ENCODE measurements at places on chromosomes 13 and 19.

GRCh38 chr13:25462301-25463125 is 90.7 kb downstream of the ATP8A2 start:
- no peak for DNase-seq

DNA sequence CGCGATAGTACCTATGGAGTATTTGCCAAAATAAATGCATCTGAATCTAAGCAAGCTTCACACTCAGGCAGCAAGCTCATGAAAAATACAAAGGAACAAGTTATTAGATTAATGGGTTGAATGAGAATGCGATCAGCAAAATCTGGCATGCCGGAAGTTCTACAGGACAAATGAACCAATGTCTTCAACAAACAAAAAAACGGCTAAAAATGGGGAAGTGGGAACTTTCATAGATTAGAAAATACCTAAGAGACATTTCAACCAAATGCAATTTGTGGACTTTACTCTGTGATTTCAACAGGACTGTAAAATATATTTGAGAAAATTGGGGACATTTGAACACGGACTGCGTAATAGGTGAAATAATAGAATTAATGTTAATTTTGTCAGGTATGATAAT is 22.4 kb upstream of the RNASEH2B start:
- DNase-seq: no peak

DNA sequence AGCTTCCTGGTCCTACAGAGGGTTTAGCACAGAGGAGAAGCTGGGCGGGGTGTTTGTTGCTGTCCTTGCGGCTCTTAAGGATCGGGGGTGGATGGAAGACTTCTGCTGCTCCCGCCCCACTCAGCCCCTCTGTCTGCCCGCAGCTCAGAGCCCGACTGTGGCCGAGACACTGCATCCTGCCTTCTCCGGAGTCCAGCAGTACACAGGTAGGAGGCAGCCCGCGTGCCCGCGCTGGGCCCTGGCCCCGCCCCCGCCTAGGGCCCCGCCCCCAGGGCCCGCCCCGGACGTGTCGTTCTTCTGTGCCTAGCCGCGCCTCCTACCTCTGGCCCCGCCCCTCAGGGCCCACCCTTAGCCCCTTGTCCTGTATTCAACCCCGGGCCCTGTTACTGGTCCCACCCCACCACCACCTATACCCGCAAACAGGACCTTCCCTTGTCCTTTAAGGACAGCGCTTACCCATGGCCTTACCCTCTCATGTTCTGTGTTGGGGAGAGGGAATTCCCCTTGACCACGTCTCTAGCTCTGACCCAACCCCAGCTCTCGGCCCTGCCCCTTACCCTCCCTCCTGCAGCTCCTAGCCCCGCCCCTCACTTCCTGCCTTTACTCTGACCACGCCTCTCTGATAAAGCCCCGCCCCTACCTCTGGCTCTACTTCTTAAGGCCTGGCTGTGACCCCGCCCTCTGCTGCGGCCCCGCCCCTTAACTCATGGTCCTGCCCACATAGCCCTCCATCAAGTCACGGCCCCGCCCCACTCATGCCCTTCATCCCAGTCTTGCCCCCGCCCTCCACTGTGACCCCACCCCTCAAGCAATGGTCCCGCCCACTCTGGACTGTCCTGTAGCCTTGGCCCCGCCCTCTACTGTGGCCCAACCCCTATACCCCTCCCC is 60.5 kb downstream of the CELF5 start:
- peak; percentile 1 for DNase-seq

DNA sequence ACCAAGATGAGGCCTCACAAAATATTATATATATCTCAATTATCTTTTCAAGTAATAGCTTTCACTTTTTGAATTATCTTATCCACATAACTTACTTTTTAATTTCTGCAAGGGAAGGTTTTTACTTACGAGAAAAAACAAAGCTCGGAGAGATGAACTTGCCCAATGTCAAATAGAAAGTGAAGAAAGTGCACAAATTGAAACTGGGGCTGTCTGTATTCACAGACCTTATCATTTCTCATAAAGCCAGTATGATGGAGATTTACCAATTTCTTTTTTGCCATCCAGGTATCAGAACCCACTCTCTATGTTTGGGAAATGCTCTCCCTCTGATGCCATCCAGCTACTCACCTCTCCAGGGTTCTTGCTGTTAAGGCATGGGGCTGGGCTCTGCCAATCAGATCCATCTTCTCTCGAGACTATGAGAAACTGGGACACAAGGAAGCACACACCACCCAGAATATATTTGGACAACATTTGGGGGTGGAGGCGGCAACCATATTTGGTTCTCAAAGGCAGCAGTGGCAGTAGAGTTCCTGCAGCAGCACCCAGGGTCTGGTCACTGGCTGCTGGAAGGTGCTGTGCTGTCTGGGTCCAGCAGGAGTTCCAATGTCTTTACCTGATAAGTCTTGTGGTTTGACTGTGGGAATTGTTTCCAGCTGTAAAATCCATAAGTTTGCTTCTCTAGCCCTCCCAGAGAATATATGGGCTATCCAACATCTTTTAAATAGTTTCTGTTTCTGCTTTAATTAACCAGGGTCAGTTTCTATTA is 45.8 kb upstream of the SCEL start:
- DNase-seq: no peak

- peak; percentile 60 for DNase-seq
Measured at GRCh38 chr13:102394158-102395053, 7.4 kb downstream of the FGF14 start.

GRCh38 chr19:15324791-15325519 is 7.4 kb downstream of the BRD4 start:
- DNase-seq: no peak

DNA sequence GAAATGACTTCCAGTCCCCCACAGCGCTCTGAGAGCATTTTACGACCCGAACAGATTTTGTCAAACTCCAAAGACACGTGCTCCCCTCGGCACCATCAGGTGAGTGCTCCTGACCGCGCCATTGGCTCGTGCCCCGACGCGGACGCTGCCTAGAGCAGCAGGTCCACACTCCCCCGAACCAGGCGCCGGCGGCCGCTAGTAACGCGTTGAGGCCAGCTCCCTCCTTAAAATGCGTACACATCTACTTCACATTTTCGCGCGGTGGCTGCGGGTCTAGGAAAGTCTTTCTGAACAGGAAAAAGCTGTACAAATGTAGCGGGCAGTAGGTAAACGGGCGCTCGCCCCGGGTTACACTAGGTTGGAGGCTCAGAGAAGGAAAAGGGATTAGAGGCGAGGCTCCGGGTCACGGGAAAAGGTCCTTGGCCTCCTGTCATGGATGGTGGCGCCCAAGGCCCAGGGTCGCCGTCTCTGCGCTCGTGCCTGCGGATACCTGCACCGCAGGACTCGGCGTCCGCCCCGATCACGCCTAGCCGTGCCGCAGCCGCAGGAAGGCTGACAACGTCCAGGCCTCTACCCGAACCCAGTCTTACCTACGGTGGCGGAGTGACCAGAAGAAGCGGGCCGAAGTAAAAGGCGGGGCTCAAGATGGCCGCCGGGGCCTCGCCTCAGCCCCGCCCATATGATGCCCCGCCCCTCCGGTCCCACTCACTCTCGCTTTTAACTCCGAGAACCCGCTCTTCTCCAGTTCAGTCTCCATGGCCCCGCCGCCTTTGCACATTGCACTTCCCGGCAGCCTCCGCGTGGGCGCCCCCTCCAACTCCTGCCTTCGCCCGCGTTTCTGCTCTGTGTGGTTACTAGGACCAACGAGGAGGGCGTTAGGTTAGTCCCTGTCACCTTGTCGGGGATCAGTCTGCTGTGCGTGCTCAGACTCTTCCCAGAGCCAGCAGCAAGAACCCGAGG is at the start of gene ESD:
ESD (minus strand) TSS at position 647 of the 960 bp plus-strand sequence. CDS start 5,748 bp downstream, outside the sequence.
- peak; percentile 79 for DNase-seq

- no peak for DNase-seq
Measured at GRCh38 chr13:47139519-47139918, 242.7 kb upstream of the HTR2A start.

- no peak for DNase-seq
Measured at GRCh38 chr13:31826521-31826920, 87.2 kb downstream of the RXFP2 start.

DNA sequence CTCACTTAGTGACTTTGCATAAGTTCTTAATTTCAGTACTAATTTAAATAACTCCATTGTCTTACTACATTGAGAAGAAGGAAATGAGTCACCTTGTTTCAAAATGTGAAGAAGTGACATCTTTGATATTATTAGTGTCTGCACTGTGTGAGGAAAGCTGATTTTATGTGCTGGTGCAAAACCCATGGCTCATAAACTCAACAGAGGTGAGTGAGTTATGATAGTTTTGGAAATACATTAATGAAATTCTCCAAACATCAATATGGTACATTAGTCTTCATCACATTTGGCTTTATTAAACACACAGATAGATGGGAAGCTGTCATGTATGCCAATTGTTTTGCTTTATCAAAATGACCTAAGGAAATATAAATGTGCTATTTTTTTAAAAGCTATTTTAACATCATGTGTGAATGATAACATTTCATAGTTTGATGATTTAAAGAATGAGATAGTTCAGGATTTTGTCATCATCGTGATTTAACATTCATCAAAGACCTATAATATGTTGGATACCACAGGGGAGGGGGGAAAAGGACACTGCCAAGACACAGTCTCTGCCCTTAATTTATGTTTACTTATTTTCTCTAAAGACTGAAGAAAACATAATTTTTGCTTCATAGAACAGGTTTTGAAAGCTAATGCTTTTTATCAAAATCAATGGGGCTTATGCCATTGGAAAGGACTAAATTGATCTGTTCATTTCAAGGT is 902.3 kb upstream of the SLITRK1 start:
- no peak for DNase-seq

DNA sequence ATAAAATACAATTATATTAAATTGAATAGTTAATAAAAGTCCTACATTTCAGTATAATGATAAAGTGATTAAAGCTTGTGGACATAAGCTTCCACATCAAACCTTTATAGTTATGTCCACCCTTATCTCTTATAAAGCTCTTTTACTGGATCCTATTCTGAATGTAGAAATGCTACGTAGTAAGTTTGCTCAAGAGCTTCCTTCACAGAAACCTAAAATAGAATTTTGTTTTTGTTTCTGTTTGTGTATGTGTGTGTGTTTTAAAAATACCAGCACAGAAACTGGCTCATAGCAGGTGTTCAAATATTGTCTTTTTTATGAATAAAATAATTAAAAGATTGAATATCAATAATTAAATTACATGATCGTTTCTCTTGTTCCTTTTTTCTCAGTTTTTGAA is 21.0 kb upstream of the UFM1 start:
- no peak for DNase-seq

DNA sequence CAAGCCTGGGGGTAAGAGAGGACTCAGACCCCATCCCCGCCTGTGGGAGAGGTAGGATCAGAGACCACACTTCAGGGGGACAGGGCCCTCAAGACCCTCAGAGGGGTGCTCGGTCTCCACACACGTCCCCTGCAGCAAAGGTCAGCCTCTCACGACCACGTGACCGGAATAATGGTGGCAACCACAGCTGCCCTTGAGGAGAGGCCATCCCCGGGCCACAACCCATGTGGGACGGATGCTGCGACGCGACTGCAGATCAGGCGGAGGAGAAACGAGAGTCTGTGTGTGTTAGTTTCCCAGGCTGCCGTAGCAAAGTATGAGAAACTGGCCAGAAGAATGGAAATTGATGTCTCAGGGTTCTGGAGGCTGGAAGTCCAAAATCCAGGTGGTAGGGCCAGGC is 8.9 kb downstream of the MED25 start:
- DNase-seq: no peak

- peak; percentile 15 for DNase-seq
Measured at GRCh38 chr13:41352935-41353840, 42.1 kb downstream of the NAA16 start.

GRCh38 chr13:111938741-111939665 is 127.9 kb upstream of the SOX1 start:
- DNase-seq: no peak

DNA sequence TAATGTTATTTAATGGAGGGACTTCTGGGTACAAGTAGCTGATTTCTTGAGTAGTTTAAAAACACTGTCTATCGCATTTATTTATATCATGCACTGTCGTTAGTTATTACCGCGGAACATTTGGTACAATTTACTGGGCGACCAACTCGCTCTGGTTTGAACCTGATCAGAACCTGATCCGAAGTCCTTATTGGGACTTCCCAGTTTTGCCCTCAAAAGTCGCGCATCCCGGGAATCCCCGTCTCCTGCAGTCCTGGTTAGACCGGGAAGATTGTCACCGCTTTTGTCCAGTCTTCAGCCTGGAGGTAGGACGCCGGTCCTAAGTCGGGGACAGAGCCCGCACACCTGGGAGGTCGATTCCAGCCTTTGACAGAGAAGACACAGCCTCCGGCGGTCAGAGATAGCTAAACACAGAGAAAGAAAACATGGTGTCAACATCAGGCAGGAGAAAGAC is 694 bp downstream of the CLN5 start:
- DNase-seq: peak; percentile 10

GRCh38 chr13:21948769-21949474 is 278.0 kb downstream of the FGF9 start:
- DNase-seq: no peak

DNA sequence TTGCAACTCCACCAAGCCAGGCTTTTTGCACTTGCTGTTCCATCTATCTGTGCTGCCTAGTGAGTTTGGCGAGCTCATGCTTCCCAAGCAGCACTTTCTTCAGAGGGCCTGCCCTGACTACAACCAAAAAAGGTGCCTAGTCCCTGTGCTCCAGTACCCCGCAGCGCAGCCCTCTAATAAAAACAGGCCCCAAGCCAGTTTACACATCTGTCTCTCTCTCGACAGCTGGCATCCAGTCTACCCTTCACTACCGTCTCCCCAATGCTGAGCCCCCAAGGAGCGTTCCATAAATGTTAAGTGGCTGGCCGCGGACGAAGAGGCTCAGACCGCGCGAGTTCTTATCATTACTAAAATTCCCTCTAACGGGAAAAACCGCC is 512 bp downstream of the MED4 start:
- DNase-seq: peak; percentile 1

DNA sequence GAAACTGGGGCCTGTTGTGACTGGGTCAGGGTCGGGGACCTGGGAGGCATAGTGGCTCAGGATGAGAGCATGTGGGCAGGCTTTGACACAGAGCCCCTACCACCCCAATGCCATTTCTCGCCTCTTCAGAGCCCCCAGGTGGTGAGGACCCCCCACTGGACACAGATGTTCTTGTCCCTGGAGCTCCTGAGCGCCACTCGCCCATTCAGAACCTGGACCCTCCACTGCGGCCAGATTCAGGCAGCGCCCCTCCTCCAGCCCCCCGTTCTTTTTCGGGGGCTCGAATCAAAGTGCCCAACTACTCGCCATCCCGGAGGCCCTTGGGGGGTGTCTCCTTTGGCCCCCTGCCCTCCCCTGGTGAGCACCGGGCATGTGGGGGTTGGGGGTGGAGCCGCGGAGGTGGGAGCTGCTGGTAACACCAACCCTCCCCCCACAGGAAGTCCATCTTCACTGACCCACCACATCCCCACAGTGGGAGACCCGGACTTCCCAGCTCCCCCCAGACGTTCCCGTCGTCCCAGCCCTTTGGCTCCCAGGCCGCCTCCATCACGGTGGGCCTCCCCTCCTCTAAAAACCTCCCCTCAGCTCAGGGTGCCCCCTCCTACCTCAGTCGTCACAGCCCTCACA is 10.4 kb downstream of the IGFLR1 start:
- DNase-seq: no peak

GRCh38 chr13:46578590-46578975 is 25.6 kb downstream of the LRCH1 start:
- DNase-seq: no peak

GRCh38 chr13:37413161-37413560 is 185.4 kb downstream of the POSTN start:
- DNase-seq: no peak
